ENCODE measurements at places on chromosomes 13 and 19.

DNA sequence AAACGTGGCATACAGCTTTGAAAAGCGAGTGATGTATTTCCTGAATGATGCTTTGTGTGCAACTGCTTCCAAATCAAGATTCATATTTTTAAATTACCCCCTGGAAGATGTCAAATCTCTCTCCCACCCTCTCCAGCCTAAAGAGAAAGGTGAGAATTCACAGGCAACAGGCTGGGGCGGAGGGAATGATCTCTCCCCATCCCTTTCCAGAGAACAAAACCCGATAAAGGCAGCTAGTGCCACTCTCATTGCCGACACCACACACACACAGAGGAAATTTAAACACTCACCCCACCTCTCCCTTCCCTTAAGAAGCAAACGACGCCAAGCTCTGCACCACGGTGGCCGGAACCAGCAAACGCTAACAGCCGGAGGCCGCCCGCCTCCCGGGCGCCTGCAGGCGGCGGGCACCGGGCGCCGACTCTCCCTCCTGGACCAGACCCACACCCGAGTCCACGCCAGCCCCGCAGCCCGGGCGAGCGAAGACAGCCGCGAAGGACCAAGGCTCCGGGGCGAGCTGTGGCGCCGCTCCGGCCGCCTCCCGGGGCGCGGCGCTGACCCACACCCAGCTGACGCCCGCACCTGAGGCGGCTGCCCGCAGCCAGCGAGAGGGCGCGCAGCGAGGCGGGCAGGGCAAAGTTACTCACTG is 477 bp downstream of the LNX2 start:
- no peak for DNase-seq

- no peak for DNase-seq
Observed at GRCh38 chr13:85141401-85141800, 657.8 kb downstream of the SLITRK6 start.

GRCh38 chr13:25660996-25661395 is 289.2 kb downstream of the ATP8A2 start:
- DNase-seq: no peak

DNA sequence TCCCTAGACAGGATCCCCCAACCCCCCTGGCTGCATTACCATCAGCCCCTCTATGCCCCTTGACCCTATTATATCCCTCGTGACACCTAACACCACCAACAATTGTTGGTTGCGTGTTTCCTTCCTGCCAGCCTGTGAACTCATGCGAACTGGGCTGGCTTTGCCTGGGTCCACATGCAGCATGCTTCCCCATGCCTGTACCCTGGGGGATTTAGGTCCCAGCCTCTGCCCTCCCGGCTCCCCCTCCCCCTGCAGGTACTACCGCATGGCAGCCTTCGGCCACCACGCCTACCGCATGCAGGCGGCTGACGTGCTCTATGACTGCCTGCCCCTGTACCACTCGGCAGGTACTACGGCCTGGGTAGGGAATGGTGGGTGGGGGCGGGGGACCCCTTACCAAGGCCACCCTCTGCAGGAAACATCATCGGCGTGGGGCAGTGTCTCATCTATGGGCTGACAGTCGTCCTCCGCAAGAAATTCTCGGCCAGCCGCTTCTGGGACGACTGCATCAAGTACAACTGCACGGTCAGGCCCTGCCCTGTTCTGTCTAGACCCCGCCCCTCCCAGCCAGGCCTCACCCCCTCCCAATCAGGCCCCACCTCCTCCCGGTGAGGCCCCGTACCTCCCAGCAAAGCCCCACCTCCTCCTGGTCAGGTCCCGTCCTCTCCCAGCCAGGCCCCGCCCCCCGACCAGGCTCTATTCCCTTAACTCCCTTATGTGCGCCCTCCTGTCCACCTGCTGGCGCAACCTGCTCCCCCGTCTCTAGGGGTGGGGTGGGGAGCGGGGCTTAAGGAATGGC is 18.5 kb downstream of the SLC27A1 start:
- peak; percentile 64 for DNase-seq
